ENCODE measurements at places on chromosomes 13 and 19. TPM values are rescaled to one million over a fixed set of nuclear protein-coding genes. Genes with fewer than 3 reads are reported as not detected.

- H3K36me3 ChIP-seq: no peaks in the 10 kb centered on the region
- H3K27ac ChIP-seq: no peak overlapping the region
- no peaks in the 10 kb centered on the region for H3K27me3 ChIP-seq
Observed at GRCh38 chr13:100671389-100672182, 3.0 kb downstream of the TMTC4 start.

DNA sequence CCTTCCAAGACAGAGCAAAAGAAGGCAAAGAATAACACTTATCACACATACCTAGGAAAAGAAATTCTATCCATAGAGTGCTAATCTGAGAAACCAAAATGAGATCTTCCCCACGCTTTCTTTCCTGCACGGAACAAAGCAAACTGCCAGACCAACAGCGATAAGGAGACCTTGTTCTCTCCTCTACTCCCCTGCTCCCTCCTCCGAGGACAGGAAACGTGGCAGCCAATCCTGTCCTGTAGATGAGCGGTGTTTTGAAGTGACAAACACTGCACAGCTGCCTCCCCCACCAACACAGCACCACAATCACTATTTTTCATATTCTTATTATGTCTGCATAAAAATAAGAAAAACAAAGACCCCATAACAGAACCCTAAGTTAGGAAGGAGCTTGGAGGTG is 113.9 kb upstream of the IRS2 start:
- H3K36me3 ChIP-seq: no peaks in the 10 kb centered on the region
- no peaks in the 10 kb centered on the region for H3K4me1 ChIP-seq
- H3K4me3 ChIP-seq: no peak overlapping the region
- H3K27me3 ChIP-seq: 0 out of 2 replicates have a peak, but pooled peaks cover 8% of the 10 kb centered on the region
- H3K27ac ChIP-seq: no peak overlapping the region

The NKPD1 gene
- 0.25 TPM for total RNA-seq

The CEACAM5 gene
- total RNA-seq: not detected
